Activated T-cell treated with anti-CD3 and anti-CD28 coated beads for 4 hours (primary cell): ENCODE measurements at places on chromosomes 2 and 18.

DNA sequence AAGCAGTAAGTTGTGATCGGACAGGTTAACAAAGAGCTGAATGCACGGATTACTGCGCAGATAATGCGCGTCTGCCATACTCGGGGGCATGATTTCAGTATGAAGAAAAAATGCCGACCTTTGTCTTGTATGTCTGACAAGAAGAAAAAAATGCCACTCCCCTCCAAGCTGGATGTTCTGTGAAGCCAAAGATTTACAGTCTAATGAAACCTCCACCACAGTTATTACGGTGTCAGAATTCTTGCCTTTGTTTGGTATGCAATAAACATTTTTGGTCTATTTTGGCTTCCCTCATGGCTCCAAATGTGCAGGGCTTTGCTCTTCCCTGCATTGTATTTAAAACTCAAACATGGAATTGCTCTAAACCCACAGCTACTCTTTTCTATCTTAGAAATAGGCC lies 72.2 kb upstream of the THUMPD2 start:
- no peak for DNase-seq

- DNase-seq, result no peak
Measured at GRCh38 chr2:85425588-85425987, 7.1 kb downstream of the SH2D6 start.

DNA sequence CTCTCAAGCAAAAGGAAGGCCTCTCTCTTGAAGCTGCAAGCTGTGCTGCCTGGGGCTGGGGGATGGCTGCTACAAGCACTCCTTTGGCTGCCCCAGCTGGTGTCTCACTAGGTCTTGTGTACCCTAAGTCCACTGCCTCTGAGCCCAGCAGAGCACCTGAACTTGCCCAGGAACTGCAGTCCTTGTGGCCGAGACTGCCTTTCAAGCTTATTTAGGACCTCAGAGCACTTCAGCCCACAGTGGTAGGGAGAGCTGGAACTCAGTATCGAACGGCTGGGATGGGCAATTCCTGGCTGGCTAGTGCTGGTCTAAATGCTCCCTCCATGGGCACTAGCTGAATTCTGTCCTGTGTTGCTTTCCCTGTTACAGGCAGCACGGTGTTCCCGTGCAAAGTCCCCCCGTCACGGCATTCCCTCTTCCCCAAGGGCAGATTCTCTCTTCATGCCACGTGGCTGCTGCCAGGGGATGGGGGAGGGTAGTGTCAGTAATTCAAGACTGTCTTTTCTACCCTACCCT lies 25.9 kb downstream of the STPG4 start:
- DNase-seq, result no peak

DNA sequence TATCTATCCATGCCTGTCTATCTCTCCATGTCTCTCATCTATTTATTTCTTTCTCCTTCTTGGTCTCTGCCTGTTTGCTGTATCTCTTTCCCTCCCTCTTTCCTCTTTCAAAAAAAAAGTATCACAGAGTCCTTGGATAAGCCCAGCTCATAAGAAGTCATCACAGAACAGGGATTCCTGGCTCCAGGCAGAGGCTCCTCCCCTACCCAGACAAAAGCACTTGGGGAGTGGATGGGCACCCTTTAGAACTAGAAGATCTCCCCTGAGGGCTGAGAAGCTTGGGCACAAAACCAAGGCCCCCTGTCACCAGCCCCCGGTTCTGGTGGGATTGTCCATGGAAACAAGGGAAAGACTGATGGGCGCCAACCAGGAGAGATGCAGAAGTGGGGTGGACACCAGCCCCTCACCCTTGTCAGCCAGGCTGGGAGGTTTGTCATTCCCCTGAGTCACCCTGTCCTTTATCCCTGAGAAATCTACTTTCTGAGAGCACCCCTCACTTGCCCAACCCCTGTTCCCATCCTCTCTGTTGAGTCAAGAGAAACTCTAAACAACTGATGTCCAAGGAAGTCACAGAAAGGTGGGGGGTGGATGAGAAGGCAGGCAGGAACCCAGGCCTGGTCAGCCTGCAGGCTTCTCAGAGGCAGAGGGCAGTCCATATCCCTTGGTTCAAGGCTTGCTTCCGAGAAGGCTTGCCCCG lies 127.1 kb downstream of the TNS1 start:
- no peak for DNase-seq

- no peak for DNase-seq
Measured at GRCh38 chr2:120481446-120482194, 135.7 kb downstream of the INHBB start.

GRCh38 chr2:69345434-69345833 lies 41.6 kb downstream of the GFPT1 start:
- no peak for DNase-seq

- DNase-seq, result no peak
Measured at GRCh38 chr2:29113891-29114321, 1.3 kb upstream of the CLIP4 start.
